ENCODE measurements at places on chromosomes 3 and 15.

DNA sequence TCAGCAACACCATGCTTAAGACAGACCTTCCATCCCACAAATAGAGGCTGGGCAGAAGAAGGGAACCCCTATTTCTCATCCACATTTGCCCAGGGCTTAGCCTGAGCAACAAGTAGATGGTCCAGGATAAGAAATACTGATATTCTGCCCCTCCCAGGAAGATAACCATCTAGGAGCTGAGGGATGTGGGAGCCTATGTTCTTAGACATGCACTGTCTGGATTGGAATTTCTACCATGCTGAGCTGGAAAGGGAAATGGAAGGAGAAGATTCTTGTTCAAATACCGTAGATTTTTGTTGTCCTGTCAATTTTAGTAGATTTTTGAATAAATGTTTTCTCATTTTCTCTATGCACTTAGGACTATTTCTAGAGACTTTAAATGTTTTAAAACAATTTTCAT, 450.7 kb upstream of the SEMA6D start:
- DNase-seq: no peak

GRCh38 chr3:66923969-66924368, 74.1 kb upstream of the KBTBD8 start:
- no peak for DNase-seq

GRCh38 chr3:173893066-173893465, 495.5 kb downstream of the NLGN1 start:
- no peak for DNase-seq

DNA sequence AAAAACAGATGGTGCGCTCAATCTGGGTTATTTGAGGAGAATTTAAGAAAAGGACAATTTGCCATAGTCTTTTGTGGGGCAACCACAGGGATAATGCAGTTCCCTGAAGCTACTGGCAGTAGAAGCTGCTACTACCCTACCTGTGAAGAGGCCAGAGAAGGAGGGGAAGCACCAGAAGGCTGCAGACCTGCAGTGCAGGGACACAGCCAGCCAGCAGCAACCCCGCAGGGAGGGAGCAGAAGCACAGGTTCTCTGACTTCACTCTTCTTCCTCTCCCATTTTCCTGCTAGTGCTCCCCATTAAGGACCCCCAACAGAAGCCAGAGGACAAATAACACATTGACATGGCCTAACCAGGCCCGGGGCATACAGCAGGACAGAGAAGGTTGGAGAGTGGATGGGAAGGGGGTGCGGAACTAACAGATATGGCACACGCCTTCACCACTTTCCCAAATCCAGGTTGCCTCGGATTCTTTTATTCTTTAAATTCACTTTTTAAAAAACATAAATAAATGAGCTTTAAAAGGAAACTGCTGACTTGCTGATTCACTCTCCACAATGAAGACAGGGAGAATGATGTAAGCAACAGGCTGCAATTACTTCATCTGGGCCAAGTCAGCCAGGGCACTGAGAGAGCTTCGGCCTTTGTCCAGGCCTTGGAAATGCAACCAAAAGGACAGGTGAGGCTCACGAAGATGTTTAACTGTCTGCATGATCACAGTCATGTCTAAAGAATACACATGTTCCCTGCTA, 30.1 kb downstream of the POPDC2 start:
- DNase-seq: no peak

GRCh38 chr3:38916706-38917105, 100.7 kb upstream of the SCN10A start:
- DNase-seq: no peak

GRCh38 chr3:175983379-175983778, 1124.2 kb downstream of the NAALADL2 start:
- DNase-seq: no peak

- no peak for DNase-seq
These were observed 36.4 kb downstream of the ZNF710 start for GRCh38 chr15:90037511-90037860.

DNA sequence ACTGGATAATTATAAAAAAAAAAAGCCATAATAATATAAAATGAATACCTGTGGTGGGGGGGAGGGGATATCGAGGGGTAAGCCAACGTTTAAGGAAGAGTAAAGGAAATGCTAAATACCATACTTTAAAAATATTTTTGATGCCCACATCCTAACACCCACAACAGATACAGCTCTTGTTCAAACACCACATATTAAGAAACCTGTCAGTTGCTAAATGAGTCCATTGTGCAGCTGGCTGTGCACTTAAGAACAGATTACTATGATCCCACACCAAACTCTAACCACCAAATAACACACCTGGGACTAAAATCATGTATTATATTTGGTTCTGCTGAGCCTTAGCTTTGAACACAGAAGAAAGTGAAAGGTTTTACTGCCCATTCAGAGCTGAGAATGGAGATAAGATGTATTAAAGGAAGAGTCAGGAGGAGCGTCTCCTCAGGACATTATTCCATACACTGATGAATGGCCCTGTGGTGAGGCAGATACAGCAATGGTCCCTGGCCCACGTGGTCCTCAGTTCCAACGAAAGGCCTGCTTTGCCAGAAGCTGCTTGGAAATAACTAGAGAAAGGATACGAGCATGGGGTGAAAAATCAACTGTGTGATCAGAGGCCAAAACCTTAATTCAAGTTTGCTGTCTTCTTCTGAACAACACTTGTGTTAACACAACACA, 515.4 kb downstream of the FOXP1 start:
- DNase-seq: no peak

DNA sequence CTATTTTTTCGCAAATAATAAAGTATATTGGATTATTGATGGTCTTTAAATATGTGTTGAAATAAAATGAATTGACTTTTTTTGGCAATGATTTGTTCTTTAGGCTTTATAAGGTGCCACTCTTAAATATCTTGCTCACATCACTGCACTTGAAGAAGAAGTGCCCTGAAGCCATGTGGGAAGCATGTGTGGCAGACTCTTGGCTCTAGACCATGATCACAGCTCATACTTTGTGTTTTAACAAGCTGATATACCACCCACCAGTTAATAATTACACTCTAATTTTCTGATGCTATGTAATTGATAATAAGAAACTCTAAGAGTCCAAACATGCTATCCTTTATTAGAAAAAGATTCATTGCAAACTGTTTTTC, 52.1 kb upstream of the TGFBR2 start:
- DNase-seq: no peak

DNA sequence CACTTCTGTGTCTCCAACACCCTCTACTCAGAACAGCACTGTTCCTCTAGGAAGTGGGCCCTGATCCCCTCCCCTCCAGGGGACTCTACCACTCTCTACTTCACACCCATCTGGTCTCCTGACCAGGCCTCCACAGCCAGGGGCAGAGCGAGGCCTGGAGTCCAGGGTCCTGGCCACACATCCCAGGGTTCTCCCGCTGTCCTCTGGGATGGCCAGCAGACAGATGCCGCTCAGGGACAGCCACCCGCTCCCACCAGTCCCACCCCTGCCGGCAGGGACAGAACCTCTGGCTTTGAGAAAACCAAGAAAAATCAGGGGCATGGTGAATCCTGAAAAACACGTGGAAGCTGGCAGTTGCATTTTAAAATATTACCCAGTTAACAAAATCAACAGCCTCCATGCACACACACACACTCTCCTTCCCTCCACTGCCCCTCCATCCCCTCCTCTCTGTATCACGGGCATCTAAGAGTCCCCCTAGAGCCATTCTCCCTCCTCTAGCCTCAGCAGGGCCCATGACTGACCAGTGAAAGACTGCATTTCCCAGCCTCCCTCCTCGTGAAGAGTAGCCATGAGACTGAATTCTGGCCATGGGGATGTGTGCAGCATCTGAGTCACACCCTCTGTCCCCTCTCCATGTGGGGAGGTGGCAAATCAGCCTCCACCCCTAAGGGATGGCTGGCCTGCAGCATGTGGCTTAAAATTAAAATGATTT, 32.1 kb upstream of the IQSEC1 start:
- no peak for DNase-seq

DNA sequence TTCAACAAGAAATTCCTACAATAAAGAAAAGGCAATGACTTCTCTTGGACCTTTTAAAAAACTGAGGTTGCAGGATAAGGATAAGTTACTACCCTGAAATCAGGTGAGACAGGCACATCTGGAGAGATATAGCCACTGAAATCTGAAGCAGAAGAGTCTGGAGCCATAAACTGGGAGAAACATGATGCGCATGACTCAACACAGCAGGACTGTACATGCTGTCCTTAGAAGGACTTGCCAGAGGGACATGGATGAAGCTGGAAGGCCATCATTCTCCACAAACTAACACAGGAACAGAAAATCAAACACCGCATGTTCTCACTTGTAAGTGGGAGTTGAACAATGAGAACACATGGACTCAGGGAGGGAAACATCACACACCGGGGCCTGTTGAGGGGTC, 1020.2 kb downstream of the AGBL1 start:
- no peak for DNase-seq

DNA sequence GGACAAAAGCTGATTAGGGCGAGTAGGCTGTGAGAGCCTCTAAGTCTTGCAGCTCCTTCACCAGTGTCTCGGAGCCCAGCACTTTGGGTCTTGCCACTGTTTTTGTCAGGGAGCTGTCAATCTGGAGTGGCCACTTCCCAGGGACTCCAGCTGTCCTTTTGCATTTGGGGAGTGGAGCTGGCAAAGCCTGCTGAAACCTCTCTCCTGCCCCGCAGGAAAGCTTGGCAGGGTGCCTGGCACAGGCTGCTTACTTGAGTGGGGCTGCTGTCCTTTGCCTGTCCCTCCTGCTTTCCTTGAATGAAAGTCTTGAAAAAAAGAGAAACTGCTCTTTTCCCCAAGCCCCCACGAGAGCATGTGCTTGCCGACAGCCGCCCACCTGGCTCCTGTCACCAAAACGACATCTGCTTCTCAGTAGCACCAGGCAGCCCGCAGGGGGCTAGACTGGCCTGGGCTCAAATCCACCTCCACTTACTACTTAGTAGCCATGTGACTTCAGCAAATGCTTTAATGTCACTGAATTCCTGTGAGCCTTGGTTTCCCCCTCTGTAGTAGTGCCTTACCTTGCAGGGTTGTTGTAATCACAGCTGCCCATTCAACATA, 13.7 kb downstream of the USP13 start:
- DNase-seq: peak; percentile 76

DNA sequence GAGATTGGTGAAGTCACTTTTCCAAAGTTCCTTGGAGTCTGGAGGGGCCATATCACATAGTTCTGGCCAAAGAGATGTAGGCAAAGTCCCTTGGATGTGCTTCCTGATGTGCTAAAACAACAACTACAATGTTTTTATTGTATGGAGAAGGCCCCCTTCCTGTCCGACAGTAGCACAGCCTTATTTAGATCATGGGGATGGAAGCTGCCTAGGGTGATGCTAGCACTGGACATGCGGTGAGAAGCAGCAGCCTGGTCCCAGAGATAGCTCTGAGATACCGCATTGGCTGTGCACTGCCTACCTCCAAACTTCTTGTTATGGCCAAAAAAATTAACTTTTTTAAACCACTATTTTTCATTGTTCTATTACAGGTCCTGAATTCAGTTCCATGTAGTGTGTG, 137.6 kb downstream of the AQP9 start:
- no peak for DNase-seq

- no peak for DNase-seq
These were observed 13.7 kb upstream of the SLTM start for GRCh38 chr15:58947179-58947578.

GRCh38 chr3:130465521-130465920, 51.5 kb upstream of the COL6A6 start:
- DNase-seq: no peak

DNA sequence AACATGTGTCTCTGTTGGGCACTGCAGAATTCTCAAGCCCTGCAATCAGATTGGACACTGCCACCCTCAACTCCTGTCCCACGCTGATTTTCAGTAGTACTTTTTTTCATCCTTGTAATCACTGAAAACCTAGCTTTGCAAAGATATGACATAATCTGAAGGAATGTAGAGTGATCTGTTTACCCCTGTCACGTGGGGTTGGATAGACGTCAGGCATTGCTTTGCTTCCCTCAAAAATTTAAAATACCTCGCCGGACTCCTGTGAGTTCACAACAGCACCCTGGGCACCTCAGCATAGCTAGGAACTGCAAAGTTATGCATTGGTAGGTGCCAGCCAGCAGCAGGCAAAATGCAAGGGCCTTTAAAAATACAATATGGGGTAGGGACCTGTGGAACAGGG, 71.1 kb upstream of the OXTR start:
- no peak for DNase-seq

- no peak for DNase-seq
These were observed 16.0 kb downstream of the WDR73 start for GRCh38 chr15:84638103-84638502.

DNA sequence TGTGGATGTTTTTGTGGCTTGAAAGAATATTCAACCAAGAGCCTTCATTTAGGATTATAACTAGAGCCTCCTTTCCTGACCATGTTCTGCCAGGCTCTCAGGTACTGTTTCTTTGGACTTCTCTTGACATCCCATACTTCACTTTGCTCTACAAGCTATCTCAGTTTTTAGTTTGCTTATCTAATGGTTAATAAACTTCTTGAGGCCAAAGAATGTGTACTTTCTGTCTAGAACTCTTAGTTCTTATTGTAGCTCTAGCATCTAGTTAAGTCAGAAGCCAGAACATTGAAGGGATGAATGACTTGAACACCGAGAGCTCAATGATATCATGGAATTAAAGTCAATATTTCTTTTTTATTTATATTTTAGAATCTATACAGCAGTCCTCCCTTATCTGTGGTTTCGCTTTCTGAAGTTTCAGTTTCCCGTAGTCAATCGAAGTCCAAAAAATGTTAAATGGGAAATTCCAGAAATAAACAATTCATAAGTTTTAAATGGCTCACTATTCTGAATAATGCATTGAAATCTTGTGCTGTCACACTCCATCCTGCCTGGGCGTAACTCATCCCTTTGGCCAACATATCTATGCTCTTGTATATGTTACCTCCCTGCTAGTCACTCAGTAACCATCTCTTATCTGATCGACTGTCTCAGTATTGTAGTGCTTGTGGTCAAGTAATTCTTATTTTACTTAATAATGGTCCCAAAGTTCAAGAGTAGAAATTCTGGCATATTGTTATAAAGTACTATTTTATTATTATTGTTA, 368.6 kb upstream of the RBMS3 start:
- DNase-seq: no peak

- DNase-seq: no peak
These were observed 59.0 kb downstream of the RORA start for GRCh38 chr15:61169904-61170695.
